ENCODE measurements at places on chromosomes 16 and 17.

- no peak for DNase-seq
Measured at GRCh38 chr16:28543072-28543471, 4.3 kb upstream of the NUPR1 start.

DNA sequence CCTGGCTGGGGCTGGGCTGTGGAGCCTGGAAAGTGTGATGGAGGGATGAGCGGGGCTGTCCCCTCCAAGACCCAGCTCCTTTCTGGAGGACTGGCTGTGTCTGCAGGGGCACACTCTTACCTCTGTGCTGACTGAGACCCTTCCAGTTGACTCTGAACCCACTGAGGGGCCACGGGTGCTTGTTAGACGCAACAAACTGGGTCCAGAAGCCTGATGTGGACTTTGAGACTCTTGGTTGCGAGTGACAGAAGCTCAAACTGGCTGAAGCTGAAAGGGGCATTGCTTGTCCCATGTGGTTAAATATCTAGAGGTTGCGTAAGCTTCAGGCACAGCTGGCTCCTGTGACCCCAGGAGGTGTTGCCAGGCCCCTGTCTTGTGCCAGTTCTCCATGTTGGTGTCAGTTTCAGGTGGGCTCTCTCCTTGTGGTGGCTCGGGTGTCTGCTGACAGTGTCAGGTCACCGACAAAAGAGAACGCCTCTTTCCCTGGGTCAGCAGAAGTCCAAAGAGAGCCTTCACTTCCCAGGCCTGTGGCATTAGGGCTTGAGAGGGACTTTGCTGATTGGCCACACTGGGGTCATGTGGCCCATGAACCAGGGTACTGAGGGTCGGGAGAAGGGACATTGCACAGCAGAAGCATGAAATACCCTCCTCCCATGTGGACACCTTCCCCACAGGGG, 16.7 kb downstream of the ADCY7 start:
- no peak for DNase-seq

GRCh38 chr16:11796227-11797165, 562 bp downstream of the ZC3H7A start:
- DNase-seq: no peak

DNA sequence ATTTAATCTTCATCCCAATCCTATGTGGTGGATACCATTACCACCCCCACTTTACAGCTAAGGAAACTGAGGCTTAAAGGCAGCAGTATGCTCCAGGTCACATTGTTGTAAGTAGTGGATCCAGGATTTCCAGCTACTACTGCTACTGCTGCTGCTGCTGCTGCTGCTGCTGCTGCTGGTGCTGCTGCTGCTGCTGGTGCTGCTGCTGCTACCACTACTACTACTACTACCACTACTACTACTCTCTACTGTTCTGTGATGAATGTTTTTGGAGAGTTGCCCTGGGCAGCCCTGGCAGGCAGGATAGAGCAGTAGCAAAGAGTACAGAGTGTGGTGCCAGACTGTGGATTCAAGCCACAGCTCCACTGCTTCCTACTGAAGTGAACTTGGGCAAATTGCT, 49.3 kb upstream of the SLC12A3 start:
- no peak for DNase-seq

DNA sequence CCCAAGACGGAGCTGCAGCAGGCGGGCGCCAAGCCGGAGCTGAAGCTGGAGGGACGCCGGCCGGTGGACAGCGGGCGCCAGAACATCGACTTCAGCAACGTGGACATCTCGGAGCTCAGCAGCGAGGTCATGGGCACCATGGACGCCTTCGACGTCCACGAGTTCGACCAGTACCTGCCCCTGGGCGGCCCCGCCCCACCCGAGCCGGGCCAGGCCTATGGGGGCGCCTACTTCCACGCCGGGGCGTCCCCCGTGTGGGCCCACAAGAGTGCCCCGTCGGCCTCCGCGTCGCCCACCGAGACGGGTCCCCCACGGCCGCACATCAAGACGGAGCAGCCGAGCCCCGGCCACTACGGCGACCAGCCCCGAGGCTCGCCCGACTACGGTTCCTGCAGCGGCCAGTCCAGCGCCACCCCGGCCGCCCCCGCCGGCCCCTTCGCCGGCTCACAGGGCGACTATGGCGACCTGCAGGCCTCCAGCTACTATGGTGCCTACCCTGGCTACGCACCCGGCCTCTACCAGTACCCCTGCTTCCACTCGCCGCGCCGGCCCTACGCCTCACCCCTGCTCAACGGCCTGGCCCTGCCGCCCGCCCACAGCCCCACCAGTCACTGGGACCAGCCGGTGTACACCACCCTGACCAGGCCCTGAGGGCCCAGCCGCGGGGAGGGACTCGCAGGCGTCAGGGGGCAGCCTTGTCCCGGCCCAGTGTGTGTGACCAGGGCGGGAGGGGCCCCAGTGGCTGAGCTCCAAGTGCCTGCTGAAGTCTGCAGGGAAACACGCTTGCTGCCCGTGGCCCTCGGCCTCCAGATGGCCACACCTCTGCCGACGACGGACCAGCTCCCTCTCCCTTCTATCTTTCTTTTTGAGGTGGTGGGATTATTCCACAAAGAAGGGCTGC, 3.4 kb downstream of the SOX8 start:
- DNase-seq: no peak

DNA sequence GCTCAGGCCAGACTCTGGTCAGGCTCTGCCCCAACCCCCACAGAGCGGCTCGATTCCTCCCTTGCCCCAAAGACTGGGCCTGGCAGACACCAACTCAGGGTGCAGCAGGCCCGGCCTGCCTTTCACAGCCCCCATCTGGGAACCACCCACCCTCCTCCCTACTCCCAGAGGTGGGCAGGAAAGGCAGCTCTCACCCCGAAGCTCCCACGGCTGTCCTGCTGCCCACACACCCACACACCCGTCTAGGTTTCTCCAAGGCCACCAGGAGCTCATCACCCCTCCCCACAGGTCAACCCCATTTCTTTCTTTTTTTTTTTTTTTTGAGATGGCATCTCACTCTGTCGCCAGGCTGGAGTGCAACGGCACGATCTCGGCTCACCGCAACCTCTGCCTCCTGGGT, 3.8 kb downstream of the CEP131 start:
- DNase-seq: no peak

- DNase-seq: peak; percentile 92
Measured at GRCh38 chr16:27109666-27110523, 43.2 kb downstream of the C16orf82 start.

DNA sequence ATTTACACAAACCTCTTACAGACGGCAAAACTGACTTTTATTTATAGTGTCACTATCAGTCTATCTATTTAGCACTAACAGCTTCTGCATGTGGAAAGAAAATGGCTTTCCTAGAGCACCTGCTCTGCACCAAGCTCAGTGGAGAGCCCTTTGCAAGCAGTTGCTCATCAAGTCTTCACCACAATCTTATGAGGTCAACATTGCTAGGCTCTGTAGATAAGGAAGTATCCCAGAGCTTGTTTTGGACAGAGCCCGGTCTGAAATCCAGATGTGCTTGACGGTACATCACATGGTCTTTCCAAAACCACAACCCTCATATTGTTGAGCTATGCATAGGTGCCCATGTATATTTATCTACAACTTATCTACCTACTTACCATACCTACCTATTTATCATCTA, 572.7 kb upstream of the CDH5 start:
- DNase-seq: no peak

DNA sequence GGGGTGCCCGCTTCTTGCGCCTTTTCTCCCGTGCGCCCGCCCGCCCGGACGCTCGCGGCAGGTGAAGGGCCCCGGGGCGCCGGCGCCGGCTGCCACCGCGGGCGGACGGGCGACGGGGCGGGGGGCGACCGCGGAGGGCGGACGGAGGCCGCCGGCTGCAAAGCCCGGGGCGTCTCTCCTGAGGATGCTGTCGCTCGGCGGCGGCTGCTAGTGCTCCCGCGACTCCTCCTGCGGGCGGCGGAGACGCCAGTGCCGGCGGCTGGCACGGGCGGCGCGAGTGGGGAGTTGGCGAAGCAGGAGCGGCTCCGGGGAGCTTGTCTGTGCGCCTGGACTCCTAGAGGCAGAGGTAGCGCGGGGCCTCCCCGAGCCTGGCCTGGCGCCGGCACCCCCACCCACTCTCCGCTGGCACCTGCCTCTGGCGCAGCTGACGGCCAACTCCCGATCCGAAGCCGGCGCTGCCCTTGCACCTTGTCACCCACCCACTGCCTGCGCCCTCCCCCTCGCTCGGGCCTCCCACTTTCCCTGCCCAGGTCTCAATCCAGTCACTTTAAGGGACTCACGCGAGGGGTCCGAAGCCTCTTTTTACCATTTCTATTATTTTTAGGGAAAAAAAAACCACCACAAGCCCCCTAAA, at the start of gene FAM20A:
Gene FAM20A, minus strand, starts transcription at position 437 of the 634 bp plus-strand sequence. CDS start 701 bp downstream, outside the sequence.
- peak; percentile 91 for DNase-seq

DNA sequence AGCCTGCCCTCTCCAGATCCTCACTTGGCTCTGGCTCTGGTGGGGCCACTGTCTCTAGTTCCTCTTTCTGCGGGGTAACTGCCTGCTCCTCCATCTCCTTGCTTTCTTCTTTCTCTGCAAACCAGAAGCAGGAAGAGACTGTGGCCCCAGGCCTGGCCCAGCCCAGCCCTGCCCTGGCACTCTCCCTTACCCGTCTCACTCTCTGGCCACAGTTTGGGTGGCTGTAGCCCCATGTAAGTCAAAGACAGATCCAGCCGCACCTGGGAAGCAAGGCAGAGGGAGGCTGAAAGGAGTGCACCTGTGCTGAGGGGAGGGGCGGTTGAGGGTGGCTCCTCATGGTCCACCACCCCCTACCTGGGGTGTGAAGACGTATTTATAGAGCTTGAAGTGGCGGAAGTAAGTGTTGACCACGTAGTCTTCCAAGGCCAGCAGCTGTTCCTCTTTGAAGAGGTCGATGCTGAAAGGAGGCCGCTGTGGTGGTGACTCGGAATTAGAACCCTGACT, 2.8 kb downstream of the CFAP119 start:
- no peak for DNase-seq

GRCh38 chr17:72566671-72567484, 446.1 kb downstream of the SOX9 start:
- DNase-seq: no peak

- DNase-seq: no peak
Measured at GRCh38 chr16:85017151-85017550, 5.8 kb upstream of the ZDHHC7 start.

- DNase-seq: no peak
Measured at GRCh38 chr16:35370617-35371016, 1911.2 kb downstream of the TP53TG3F start.

DNA sequence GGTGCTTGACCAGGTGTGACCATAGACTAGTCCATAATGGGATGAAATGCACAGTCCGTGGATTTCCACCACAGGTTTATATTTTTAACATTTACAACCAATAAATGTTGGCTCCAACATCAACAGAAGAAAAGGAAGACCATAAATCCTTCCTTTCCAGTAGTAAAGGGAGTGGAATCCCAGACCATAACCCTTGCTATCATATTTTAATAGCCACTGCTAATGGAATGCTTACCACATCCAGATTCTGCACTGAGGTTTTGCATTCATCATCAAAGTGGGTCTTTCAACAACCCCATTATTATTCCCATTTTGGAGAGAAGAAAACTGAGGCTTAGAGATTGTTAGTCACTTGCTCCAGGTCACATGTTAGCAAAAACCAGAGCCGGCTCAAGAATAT, 106.7 kb downstream of the FOXL1 start:
- DNase-seq: no peak

DNA sequence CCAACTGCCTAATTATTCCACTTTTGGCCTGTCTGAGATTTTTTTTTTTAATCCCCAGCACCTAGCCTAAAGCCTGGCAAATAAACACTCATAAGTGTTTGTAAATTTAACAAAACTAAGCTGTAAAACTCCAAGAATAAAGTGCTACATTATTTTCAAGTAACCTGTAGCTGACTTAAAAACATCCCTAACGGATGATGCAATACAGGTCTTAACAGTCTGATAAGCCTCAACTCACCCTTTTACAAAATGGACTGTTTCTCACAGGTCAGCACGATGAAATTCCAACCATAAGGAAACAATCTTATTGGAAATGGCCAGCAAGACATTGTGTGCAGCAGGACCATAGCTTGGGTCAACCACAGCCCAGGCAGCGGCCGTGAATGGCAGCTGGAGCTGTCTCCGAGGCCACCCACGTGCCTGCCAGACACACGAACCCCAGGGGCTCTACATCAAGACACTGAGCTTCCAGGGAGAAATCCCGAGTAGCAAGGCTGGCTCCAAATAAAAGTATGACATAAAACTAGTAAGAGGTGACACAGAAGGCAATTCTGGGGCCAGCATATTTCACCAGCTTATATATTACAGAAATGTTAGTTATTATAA, 58.9 kb downstream of the NDEL1 start:
- DNase-seq: no peak

DNA sequence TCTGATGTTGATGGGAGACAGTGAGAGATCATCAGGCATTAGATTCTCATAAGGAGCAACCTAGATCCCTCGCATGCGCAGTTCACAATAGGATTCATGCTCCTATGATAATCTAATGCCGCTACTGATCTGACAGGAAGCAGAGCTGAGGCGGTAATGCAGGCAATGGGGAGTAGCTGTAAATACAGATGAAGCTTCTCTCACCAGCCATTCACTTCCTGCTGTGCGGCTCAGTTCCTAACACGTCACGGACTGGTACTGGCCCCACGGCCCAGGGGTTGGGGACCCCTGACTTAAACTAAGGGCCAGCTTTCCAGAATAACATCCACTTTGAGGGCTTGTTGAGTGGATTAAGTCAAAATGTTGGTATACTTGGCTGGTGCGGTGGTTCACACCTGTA, 2.6 kb upstream of the TMEM219 start:
- no peak for DNase-seq

GRCh38 chr17:80773243-80773991, 218.2 kb upstream of the CHMP6 start:
- DNase-seq: no peak

- DNase-seq: no peak
Measured at GRCh38 chr16:2486645-2487516, 12.0 kb downstream of the TBC1D24 start.

DNA sequence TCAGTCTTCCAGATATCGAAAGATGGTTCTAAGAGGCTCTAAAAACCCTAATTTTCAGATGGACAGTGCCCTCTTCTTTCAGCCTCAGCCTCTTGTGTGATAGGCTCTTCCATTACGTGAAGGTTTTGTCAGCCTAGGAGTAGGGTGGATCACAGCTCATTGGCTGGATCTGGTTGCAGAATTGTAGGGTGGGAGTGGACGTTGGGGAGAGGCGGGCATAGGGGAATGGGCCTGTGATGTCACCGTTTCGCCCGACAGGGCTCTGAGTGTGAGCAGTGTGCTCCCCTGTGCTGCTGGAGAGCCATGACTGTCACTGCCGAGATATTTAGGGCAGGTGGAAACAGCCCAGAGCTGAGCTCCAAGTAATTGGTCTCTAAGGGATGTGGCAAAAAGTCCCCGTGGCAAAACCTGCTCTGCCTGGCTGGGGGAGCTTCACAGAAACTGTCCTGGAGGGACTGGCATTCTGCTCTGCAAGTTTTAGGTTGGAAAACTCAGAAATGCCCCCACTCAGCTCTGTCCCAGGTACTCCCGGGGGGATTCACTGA, 6.2 kb upstream of the WFIKKN1 start:
- DNase-seq: no peak

GRCh38 chr16:54027062-54027461, 259.5 kb downstream of the IRX3 start:
- DNase-seq: no peak

DNA sequence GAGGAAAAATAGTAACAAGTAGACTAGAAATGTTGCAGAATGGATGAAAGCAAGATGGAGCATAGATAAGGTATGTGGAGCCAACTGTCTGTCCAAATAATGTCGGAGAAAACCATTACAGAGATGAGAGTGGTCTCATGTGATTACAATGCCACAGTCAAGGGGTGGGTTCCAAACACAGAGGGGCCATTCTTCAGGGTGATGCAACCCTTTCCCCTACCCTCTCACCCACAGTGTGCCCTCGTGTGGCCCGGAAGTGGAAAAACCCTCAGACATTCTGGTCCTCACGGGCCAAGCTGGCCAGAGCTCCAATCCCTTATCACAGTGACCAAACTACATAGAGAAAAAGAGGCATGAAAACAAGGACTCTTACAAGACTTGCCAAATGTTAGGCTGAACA, 17.7 kb upstream of the HS3ST3A1 start:
- DNase-seq: no peak
